ENCODE measurements at places on chromosomes 11 and 22. TPM values are rescaled to one million over a fixed set of nuclear protein-coding genes. Genes with fewer than 3 reads are reported as not detected.

GRCh38 chr11:95845167-95845566 lies 54.9 kb downstream of the CEP57 start:
- no peak overlapping the region for H3K27ac ChIP-seq
- peaks cover 22% of the 10 kb centered on the region for H3K4me1 ChIP-seq
- no peak for DNase-seq
- peaks cover 61% of the 10 kb centered on the region for H3K36me3 ChIP-seq

- DNase-seq, result no peak
- no peaks in the 10 kb centered on the region for H3K27me3 ChIP-seq
- no peak overlapping the region for H3K4me3 ChIP-seq
- no peaks in the 10 kb centered on the region for H3K36me3 ChIP-seq
- H3K27ac ChIP-seq, result no peak overlapping the region
- H3K4me1 ChIP-seq, result peaks cover 23% of the 10 kb centered on the region
Measured at GRCh38 chr22:46457502-46458488, 79.6 kb downstream of the CELSR1 start.

DNA sequence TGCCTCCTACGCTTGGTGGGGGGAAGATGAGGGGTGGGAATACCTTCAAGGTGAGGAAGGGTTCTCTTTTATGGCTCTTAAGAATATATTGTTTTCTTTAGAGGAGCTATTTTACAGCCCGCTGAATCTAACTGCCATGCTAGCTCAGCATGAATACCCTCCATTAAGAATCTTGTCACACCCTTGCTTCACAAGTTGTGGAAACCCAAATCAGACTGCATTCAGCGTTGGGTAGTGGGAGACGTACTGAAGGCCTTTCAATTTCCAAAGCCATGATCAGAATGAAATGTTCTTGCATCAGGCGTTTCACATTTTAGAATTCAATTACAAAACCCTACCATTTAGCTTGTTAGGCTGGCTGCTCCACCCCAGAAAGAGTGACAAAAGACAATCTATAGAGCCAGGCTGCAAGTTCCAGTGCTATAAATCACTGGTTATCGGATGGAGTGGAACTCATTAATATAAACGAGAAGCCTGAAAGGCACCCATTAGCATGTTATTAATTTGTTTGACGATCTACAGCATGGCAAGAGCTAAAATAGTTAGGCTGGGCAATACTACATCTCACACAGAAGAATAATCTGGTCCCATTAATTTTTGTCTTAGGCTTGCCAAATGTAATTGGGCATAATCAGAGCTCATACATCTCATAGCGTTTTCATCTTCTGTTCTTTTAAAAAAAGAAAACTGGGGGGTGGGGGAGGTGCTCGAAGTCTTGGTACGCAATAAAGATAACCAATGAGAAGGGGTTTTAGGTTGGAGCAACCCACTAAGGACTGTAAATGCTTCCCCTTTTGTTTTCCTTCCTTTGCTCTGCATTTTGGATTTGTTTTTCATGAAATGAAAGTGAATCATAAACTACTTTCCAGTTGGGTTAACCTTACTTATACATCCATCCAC lies 57.5 kb downstream of the ABTB2 start:
- H3K27me3 ChIP-seq, result no peaks in the 10 kb centered on the region
- peaks cover 28% of the 10 kb centered on the region for H3K4me1 ChIP-seq
- no peaks in the 10 kb centered on the region for H3K36me3 ChIP-seq
- DNase-seq, result no peak
- no peak overlapping the region for H3K4me3 ChIP-seq
- no peak overlapping the region for H3K27ac ChIP-seq

DNA sequence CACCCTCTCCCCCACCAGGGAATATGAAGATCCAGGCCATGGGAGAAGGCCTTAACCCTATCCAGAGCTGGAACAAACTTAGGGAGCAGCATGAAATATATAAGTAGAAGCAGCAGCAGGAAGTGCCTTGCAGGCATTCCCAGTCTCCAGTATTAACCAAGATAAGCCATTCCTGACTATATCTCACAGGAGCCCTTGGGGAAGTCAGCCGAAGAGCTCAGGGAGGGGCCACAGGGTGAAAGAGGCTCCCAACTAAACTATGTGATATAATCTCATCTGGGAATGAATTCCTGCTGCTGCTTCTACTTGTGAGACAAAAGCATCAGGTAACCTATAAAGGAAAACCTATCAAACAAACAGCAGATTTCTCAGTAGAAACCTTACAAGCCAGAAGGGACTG lies 36.1 kb upstream of the GUCY1A2 start:
- H3K27ac ChIP-seq, result no peak overlapping the region
- no peaks in the 10 kb centered on the region for H3K4me1 ChIP-seq
- H3K27me3 ChIP-seq, result no peaks in the 10 kb centered on the region
- H3K36me3 ChIP-seq, result no peaks in the 10 kb centered on the region

GRCh38 chr11:26847459-26847858 lies 125.6 kb upstream of the SLC5A12 start:
- H3K4me3 ChIP-seq, result no peak overlapping the region
- H3K36me3 ChIP-seq, result no peaks in the 10 kb centered on the region
- no peaks in the 10 kb centered on the region for H3K27me3 ChIP-seq

Gene SYNGR1
- 9.0 TPM for total RNA-seq

Gene PGR
- not detected for total RNA-seq

GRCh38 chr11:125452125-125452470 lies 44.0 kb downstream of the FEZ1 start:
- H3K27ac ChIP-seq, result no peak overlapping the region
- no peaks in the 10 kb centered on the region for H3K36me3 ChIP-seq
- H3K4me3 ChIP-seq, result no peak overlapping the region
- H3K27me3 ChIP-seq, result peaks cover 5% of the 10 kb centered on the region
- DNase-seq, result no peak
- H3K4me1 ChIP-seq, result peaks cover 12% of the 10 kb centered on the region

DNA sequence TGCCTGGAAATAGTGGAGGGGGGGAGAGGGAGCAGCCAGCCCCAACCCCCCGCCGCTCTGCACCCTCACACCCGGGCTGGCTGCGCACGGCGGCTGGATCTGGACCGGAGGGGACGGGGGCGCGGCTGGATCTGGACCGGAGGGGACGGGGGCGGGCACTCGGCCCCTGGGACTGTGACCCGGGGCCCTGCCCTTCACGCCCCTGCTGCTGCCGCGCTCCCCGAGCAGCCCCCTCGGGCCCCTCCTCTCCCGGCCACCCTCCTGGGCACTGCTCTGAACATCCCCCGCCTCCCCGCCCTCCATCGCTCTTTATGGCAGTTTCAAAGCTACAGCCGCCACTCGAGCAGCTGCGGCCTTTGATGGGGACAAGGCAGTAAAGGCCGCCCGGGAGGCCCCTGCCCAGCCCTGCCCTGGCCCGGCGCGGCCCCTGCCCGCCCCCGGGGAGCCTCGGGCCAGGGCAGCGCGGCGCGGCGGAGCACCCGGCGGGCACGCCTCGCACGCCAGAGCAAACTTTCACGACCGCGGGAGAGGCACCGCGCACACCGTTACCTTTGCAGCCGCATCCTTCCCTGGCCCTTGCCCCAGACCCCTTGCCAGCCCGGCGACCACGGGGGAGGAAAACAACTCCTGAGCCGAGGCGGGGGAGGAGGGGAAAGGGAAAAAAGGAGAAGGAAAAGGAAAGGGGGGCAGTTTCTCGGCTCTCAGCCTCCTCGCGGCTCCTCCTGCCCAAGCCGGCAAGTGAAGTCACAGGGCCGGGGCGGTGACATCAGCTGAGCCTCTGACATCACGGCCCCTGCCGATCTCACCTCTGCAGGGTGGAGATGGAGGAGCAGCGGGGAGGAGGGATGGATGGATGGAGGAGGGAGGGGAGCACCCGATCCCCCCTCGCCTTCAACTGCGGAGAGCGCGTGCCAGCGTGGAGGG lies 13.1 kb upstream of the TCF20 start:
- H3K4me3 ChIP-seq, result no peak overlapping the region
- H3K4me1 ChIP-seq, result no peaks in the 10 kb centered on the region
- H3K27ac ChIP-seq, result no peak overlapping the region
- H3K36me3 ChIP-seq, result no peaks in the 10 kb centered on the region
- H3K27me3 ChIP-seq, result no peaks in the 10 kb centered on the region

DNA sequence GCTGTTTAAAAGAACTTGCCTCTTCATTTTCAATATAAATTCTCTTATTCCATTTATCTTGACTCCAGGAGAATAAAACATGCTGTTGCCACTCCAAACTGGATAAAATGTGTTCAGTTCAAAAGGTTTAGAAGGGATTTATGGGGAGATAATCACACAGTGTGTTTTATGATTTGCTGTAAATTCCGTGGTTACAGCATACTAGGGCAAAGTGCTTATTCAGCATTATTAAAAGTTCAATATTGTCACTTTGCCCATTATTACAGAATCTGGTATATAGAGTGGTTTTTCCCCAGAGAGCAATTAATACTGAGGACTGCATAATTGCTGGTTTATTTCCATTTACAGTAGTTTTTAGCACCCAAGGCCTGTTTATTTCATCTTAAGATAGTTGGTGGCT lies 780.9 kb upstream of the RAG2 start:
- H3K4me1 ChIP-seq, result no peaks in the 10 kb centered on the region
- no peak for DNase-seq
- no peak overlapping the region for H3K27ac ChIP-seq
- no peaks in the 10 kb centered on the region for H3K27me3 ChIP-seq
- H3K4me3 ChIP-seq, result no peak overlapping the region

DNA sequence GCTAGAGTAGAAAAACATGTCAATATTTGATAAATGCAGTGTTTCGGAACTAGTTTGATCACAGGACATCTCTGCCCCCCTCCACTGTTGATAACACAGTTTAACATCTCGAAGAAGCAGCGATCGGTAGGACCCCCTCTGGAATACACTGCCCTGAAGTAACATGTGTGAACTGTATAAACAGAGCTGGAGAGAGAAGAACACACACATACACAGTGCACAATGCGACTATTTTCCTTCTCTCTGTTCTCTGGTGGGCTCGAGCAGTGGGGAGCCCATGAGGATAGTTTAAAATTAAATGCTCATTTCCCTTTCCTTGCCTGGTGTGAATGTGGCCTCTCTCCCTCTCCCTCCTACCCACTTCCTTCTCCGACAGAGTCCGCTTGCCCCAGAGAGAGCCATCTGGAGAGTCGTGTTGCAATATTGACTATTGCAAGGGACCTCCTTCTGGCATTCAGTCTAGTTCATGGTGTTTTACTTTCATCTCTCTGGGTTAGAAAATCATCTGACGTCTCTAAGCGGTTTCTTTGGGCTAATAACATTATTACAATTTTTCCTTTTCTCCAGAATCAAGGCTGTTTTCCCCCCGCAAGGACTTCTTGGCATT lies 51.6 kb upstream of the BARX2 start:
- peaks cover 14% of the 10 kb centered on the region for H3K4me1 ChIP-seq
- H3K27me3 ChIP-seq, result no peaks in the 10 kb centered on the region
- no peak for DNase-seq
- no peak overlapping the region for H3K4me3 ChIP-seq
- H3K27ac ChIP-seq, result peak overlapping the region; percentile 60
- H3K36me3 ChIP-seq, result no peaks in the 10 kb centered on the region

Gene ACRV1
- not detected for total RNA-seq

Gene CNGA4
- 0.51 TPM for total RNA-seq

GRCh38 chr11:133525976-133526375 lies 6.3 kb downstream of the OPCML start:
- no peaks in the 10 kb centered on the region for H3K27me3 ChIP-seq
- no peaks in the 10 kb centered on the region for H3K36me3 ChIP-seq
- no peak overlapping the region for H3K4me3 ChIP-seq
- no peaks in the 10 kb centered on the region for H3K4me1 ChIP-seq
- DNase-seq, result no peak

GRCh38 chr11:11798586-11799438 lies 43.0 kb upstream of the USP47 start:
- H3K36me3 ChIP-seq, result no peaks in the 10 kb centered on the region
- 0 out of 2 replicates have a peak, but pooled peaks cover 4% of the 10 kb centered on the region for H3K4me1 ChIP-seq
- no peaks in the 10 kb centered on the region for H3K27me3 ChIP-seq
- no peak overlapping the region for H3K27ac ChIP-seq
- no peak overlapping the region for H3K4me3 ChIP-seq

DNA sequence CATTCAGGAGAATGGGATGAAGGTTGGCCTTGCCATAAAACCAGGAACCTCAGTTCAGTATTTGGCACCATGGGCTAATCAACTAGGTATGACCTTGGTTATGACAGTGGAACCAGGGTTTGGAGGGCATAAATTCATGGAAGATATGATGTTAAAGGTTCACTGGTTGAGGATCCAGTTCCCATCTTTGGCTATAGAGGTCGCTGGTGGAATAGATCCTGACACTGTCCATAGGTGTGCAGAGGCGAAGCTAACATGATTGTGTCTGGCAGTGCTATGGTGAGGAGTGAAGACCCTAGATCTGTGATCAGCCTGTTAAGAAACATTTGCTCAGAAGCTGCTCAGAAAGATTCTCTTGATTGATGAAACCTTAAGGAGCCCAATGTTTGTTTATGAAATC lies 5.7 kb downstream of the NF2 start:
- peak; percentile 44 for DNase-seq
- peaks cover 27% of the 10 kb centered on the region for H3K36me3 ChIP-seq
- no peak overlapping the region for H3K4me3 ChIP-seq
- peaks cover 16% of the 10 kb centered on the region for H3K4me1 ChIP-seq
- H3K27ac ChIP-seq, result no peak overlapping the region

- no peaks in the 10 kb centered on the region for H3K4me1 ChIP-seq
- H3K4me3 ChIP-seq, result no peak overlapping the region
- DNase-seq, result no peak
- no peaks in the 10 kb centered on the region for H3K27me3 ChIP-seq
- no peaks in the 10 kb centered on the region for H3K36me3 ChIP-seq
- no peak overlapping the region for H3K27ac ChIP-seq
Measured at GRCh38 chr11:23961503-23962338, 535.1 kb upstream of the LUZP2 start.

GRCh38 chr22:30695351-30695851 lies 727 bp downstream of the OSBP2 start:
- no peaks in the 10 kb centered on the region for H3K36me3 ChIP-seq
- DNase-seq, result no peak
- H3K4me1 ChIP-seq, result peaks cover 9% of the 10 kb centered on the region

GRCh38 chr11:287821-288477 lies 977 bp upstream of the PGGHG start:
- H3K36me3 ChIP-seq, result no peaks in the 10 kb centered on the region
- H3K27me3 ChIP-seq, result no peaks in the 10 kb centered on the region
- peak overlapping the region; percentile 70 for H3K4me3 ChIP-seq
- no peak overlapping the region for H3K27ac ChIP-seq
- DNase-seq, result no peak

- H3K27ac ChIP-seq, result no peak overlapping the region
- H3K4me1 ChIP-seq, result peaks cover 17% of the 10 kb centered on the region
- no peak for DNase-seq
- H3K27me3 ChIP-seq, result peaks cover 17% of the 10 kb centered on the region
Measured at GRCh38 chr22:27800250-27801201, 1.0 kb downstream of the MN1 start.

GRCh38 chr22:18044548-18045271 lies 20.3 kb upstream of the MICAL3 start:
- no peak overlapping the region for H3K4me3 ChIP-seq
- H3K27ac ChIP-seq, result no peak overlapping the region
- no peaks in the 10 kb centered on the region for H3K27me3 ChIP-seq

Data from PC-3 (cell line).